Globus pallidus (tissue), 1 donor: ENCODE measurements at places on chromosomes 3 and 15.

- no peak for DNase-seq
Observed at GRCh38 chr3:123732447-123732846, 147.6 kb upstream of the HACD2 start.

DNA sequence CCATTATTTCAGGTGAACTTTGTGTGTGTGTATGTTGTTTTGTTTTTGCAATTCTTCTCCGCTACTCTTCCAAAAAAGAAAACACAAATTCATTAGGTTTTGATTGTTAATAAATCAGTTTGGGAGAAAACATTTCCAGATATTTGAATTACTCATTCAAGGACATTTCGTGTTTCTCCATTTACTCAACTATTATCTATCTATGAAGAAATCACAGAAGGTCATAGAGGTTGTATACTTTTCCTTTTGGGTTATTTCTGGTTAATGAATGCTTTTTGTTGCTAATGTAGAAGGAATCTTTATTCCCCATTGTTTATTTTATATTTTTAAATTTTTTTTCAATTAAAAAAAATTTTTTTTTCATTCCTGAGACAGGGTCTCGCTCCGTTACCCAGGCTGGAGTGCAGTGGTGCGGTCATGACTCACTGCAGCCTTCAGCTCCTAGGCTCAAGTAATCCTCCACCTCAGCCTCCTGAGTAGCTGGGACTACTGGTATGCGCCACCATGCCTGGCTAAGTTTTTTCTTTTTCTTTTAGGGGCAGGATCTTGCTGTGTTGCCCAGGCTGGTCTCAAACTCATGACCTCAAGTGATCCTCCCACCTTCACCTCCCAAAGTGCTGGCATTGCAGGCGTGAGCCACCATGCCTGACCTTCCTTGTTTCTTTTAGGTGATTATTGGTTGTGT lies 28.4 kb downstream of the IGF1R start:
- no peak for DNase-seq

DNA sequence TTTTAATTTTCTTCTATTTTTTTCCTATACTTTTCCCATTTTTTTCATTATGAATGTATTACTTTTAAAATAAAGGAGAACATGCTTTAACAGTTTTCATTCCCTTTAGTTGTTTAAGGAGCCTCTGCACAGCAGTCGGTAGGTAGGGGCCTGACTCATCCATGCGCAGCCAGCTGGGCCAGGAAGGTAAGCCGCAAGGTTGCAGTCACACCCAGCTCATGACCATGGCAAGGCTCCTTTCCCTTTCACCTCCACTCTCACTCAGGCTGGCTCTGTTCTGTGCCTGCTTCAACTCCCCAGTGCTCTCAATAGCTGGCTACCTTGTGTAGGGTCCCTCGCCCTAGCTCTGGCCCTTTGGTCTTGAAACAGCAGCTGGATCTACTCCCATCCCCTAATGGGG lies 17.4 kb upstream of the ANKRD34C start:
- DNase-seq = no peak

- DNase-seq = no peak
Observed at GRCh38 chr3:188516515-188516914, 362.6 kb downstream of the LPP start.

GRCh38 chr3:11989383-11990038 lies 14.7 kb upstream of the SYN2 start:
- no peak for DNase-seq
